Activated naive CD4-positive, alpha-beta T cell (primary cell): ENCODE measurements at places on chromosomes 4 and X.

GRCh38 chr4:134628066-134628465 lies 426.5 kb upstream of the PABPC4L start:
- no peak for DNase-seq

GRCh38 chr4:98946359-98946758 lies 17.4 kb upstream of the EIF4E start:
- no peak for DNase-seq

DNA sequence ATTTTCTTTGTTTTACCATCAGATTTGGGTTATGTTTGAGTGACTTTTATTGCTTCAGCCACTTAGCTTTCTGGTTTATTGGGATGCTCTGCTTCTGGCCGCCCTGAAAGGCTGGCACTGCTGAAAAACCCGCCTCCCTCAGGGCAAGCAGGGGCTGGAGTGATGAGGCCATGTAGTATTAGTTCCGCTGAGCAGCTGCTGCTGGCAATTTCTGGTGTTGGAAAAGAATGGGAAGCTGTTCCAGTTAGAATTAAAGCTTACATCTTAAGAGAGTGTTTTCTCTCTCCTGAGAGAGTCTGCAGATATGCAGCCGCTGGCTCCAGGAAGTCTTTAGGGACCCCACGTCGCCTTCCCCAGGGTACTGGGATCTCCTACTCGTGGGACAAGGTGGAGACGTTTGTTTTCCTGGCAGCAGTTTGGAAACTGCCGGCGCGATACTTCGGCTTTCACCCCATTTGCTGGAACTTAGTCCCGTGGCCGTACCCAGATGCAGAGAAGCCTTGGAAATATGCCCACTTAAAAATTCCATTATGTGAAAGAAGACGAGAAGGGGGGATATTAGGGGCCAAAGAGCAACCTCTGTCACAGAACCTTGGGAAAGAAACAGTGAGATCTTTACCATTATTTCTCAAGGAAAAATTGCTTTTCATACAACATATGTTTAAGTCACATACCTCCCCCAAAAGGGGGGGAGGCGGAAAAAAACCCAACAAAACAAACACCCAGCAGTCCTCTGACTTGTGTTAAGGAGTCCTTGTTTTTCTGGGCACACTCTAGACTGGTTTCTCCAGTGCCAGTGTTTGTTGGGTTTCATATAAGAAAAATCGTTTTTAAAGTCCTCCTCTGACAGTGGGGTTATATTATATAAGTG lies 72.6 kb downstream of the TMEM131L start:
- no peak for DNase-seq

DNA sequence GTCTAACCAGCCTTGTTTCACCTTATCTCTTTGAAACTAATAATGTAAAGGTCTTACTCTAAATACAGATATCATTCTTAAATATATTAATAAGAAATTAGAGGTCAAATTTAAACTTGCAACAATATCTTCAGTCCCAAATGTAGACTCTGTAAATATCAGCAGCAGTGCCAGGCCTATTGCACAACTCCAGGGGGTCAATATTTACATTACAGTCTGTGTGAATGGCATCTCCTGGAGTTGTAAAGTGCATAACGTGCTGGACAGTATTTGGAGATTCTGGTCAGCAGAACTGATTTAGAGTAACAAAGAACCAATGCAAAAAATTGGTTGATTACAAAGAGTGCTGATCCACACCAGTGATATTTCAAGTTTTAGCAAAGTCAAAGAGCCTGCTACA lies 1225.9 kb downstream of the PCDH19 start:
- DNase-seq: no peak

GRCh38 chrX:155027509-155028066 lies 944 bp downstream of the FUNDC2 start:
- no peak for DNase-seq

- no peak for DNase-seq
Observed at GRCh38 chrX:101265869-101266428, 25.2 kb downstream of the TAF7L start.

- DNase-seq: no peak
Observed at GRCh38 chr4:100809506-100809905, 291.7 kb upstream of the EMCN start.
